ENCODE measurements at places on chromosomes 16 and 17.

GRCh38 chr16:61555718-61556441, 480.4 kb downstream of the CDH8 start:
- DNase-seq: no peak

- no peak for DNase-seq
Observed at GRCh38 chr16:2963723-2964474, at the start of gene KREMEN2. KREMEN2 (plus strand) TSS chr16:2964275; CDS start chr16:2964521, 246 bp downstream.

GRCh38 chr17:40448639-40449261, 5.5 kb downstream of the IGFBP4 start:
- no peak for DNase-seq

GRCh38 chr17:12391468-12391867, 274.2 kb upstream of the MYOCD start:
- DNase-seq: no peak

GRCh38 chr17:356671-357434, 4.2 kb upstream of the RPH3AL start:
- DNase-seq: no peak

DNA sequence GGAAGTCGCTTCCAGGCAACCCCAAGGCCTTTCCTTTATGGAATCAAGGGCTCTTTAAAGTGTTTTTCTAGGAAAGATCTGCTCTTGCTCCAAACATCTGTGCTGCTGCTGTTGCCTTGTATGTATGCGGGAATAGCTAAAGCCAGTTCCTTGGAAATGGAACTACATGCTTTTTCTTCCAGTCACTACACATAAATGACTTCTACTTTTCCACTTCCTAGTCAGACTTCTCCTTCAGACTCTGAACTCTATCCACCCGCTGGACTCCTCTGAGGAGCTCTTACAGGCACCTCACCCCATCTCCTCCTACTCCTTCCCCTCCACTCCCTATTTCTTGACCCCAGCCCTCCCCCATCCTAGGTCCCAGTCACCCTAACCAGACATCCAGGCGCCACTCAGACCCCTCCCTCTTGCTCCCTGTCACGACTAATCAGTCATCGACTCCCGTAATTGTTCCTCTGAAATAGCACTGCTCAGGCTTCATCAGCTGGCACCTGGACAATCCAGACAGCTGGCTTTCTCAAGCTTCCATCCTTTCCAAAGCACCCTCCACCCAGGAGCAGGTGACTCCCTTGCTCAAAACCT, 15.0 kb upstream of the PEMT start:
- no peak for DNase-seq

DNA sequence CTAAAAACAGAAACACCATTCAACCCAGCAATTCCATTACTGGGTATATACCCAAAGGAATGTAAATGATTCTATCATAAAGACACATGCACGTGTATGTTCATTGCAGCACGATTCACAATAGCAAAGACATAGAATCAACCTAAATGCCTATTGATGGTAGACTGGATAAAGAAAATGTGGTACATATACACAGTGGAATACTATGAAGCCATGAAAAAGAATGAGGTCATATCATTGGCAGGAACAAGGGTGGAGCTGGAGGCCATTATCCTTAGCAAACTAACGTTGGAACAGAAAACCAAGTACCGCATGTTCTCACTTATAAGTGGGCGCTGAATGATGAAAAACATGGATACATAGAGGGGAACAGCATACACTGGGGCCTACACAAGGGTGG, 77.2 kb upstream of the MYOCD start:
- DNase-seq: no peak

DNA sequence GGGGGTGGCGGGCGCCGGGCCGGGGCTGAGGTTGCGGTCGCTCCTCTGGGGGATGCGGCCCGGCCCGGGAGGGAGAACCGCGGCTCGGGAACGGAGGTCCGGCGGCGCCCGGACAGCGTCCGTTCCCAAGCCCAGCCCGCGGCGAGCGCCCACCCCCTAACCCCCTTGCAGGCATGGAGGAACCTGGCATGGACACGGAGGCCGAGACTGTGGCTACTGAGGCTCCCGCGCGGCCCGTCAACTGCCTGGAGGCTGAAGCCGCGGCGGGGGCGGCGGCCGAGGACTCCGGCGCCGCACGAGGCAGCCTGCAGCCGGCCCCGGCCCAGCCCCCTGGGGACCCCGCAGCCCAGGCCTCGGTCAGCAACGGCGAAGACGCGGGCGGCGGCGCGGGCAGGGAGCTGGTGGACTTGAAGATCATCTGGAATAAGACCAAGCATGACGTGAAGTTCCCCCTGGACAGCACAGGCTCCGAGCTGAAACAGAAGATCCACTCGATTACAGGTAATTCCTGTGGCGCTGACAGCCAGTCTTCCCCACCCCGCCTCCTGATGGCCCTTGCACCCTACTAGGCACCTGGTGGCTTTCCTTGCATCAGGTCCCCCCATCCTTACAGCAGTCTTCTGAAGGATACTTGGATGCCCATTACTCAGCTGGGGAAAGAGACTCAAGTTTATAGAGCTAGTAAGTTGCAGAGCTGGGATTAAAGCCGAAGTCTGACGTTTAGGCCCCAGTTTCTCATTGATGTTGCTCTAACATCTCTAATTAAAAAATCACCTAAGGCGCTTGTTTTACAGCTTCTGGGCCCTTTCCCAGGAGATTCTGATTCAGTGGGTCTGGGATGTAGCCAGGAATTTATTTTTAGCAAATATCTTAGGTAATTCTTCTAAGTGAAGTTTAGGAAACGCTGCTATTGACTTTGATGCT, 514 bp downstream of the UBFD1 start:
- no peak for DNase-seq

DNA sequence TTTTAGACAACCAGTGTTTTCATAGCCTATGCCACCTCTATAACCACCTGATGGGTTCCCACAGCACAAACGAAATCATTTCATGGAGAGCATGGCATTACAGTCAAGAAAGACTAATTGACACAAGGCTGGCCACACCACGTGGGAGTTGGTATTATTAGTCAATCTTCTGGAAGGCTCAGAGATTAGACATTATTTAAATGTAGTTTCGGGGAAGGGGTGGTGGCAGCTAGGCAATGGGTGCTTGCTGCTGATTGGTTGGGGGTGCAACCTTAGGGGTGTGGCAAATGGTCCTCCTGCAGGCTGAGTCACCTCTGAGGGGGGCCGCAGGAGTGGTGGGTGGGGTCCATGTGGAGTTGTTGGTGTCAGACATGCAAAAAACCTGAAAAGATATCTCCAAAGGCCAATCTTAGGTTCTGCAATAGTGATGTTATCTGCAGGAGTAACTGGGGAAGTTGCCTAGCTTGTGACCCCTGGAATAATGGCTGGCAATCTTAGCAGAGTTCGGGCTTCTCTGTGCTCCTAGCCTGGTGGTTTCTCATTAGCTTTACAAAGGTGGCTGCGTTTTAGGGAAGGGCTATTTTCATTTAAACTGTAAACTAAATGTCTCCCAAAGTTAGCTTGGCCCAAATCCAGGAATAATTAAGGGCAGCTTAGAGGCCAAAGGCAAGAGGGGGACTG, 4.6 kb downstream of the TEN1 start:
- DNase-seq: peak; percentile 58

GRCh38 chr17:7094652-7095019, 14.6 kb upstream of the CLEC10A start:
- DNase-seq: no peak

- DNase-seq: no peak
Observed at GRCh38 chr17:60846175-60846574, 168.5 kb downstream of the BCAS3 start.

- DNase-seq: no peak
Observed at GRCh38 chr16:56616608-56617211, 8.3 kb downstream of the MT2A start.

- no peak for DNase-seq
Observed at GRCh38 chr16:85417156-85417860, 195.8 kb upstream of the GSE1 start.

DNA sequence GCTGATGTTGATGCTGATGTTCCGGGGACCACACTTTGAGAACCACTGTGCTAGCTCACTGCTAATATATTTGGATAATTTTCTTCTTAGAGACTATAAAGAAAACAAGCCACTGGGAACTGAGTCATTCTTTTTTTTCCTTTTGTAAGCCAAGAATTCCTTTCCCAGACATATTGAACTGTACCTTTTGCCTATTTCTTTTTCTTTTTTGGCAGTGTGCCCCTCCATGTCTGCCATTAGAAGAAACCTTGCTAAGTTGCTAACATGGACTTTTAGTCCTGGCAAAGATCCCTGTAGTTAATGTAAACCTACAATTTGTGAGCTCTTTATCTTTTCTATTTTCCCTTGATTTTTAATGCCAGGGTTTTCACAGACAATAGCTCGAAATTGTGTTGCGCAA, 17.3 kb upstream of the ERCC4 start:
- DNase-seq: no peak

DNA sequence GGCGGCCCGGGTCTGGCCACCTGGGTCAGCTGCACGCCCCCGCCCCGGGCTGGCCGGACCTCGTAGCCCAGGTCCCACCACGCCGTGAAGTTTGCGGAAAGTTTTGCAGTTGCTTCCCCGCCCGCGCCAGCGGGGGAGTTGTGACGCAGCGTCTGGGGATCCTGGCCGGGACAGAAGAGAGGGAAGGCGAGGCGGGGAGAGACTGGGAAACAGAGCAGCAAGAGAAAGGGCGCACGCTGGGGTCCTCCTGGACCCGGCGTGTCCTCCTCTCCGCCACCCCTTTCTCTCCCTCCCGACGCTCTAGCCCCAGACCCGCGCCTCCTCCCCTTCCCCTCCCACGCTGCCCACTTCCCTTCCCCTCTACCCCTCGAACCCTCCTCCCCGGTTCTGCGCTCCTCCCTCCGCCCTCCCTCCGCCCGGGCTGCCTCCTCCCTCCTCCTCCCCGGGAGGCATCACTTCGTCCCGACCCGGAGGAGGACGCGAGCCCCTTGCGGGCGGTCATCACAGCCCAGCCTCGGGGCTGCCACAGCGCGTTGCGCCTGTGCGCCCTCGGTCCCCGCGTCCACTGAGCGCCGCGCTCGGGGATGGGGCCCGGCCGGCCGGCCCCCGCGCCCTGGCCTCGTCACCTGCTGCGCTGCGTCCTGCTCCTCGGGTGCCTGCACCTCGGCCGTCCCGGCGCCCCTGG, at the start of gene MRC2:
TSS of gene MRC2 (plus strand) at position 452 of the 685 bp plus-strand sequence. CDS start at position 585, 133 bp downstream.
- peak; percentile 48 for DNase-seq

DNA sequence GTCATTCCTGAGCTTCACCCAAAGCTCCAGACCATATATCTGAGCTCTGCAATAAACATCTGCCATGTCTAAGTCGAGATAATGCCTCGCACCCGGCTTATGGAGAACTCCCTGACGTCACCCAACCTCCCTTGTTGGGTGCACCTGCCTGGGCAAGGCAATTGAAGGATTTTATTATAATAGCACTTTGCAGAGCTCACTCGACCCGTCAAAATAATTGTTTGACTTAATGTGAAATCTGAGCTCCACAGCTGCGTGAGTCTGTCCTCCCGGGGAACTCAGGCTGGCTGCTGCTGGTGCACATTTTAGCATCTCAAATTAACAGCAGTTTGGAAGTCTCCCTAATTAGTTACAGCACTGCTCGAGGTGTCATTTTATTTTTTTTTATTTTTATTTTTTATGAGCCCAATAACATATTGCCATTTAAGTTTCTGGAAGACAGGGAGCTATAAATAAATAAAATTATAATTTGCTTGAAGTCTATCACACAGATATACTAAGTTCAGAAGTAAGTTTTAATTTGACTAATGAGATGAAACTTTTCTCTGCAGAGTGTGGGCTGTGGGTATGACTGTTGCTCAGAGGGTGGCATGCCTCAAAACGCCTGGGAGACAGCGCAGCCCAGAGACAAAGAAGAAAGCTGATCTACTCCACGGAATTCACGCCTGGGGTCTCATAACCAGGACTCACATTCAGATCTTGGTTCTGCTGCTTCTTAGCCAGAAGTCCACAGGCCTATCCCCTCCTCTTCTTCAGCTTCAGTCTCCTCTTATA, 401.4 kb upstream of the C16orf82 start:
- no peak for DNase-seq

GRCh38 chr16:1993731-1994131, 4.0 kb downstream of the SYNGR3 start:
- DNase-seq: no peak

DNA sequence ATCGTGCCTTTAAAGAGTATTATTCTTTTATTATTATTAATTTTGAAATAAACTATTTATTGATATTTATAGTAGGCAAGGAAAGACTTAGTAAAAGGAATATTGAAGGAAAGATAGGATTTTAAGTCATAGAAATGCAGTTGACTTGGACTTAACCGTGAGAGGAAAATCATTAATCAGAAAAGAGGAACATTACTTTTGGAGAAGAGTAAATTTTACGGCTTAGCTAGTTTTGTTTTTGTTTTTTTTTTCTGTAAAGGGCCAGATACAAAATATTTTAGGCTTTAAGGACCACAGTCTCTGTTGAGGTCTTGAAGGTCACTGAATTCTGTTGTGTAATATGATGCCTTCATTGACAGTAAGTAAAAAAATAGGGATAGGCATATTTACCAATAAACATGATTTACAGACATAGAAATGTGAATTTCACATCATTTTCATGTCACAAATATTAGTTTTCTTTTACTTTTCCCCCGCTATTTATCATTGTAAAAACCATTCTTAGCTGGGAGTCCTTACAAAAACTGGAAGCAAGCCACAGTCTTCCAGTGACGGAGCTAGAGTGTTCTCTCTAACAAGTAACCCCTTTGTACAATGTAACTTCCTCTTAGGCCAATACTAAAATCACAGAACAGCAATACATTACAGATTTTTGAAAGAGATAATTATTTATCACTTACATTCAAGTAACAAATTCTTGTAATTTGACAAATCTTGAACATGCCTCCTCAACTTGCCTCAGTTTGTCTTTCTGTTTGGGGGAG, 2.3 kb upstream of the KCNJ16 start:
- no peak for DNase-seq

GRCh38 chr17:43403846-43404245, 5.1 kb downstream of the ARL4D start:
- no peak for DNase-seq

GRCh38 chr17:41492771-41493170, 3.1 kb upstream of the KRT36 start:
- DNase-seq: no peak

DNA sequence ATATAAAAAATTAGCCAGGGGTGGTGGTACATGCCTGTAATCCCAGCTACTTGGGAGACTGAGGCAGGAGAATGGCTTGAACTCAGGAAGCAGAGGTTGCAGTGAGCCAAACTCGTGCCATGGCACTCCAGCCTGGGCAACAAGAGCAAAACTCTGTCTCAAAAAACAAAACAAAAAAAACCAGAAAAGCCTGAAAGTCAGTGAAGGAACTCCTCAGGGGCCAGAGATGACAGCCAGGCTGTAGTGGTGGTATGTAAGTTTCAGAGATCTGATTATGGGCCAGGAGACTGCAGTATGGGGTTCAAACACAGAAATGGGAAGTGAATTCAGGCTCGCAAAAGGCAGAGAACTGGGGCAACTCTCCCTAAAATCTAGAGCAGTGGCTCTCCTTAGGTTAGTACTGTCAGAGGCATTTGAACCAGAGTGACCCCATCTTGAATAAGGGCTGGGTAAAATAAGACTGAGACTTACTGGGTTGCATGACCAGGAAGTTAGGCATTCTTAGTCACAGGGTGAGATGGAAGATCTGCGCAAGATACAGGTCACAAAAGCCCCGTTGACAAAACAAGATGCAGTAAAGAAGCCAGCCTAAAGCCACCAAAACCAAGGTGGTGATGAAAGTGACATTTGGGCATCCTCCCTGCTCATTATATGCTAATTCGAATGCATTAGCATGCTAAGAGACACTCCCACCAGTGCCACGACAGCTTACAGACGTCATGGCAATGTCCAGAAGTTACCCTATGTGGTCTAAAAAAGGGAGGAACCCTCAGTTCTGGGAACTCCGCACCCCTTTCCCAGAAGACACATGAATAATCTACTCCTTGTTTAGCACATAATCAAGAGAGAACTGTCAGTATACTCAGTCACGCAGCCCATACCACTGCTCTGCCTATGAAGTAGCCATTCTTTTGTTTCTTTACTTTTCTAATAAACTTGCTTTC, 120.2 kb upstream of the XYLT1 start:
- DNase-seq: no peak
